ENCODE measurements at places on chromosomes 4 and X.

- no peak for DNase-seq
Measured at GRCh38 chr4:119100655-119101054, 35.0 kb upstream of the MYOZ2 start.

DNA sequence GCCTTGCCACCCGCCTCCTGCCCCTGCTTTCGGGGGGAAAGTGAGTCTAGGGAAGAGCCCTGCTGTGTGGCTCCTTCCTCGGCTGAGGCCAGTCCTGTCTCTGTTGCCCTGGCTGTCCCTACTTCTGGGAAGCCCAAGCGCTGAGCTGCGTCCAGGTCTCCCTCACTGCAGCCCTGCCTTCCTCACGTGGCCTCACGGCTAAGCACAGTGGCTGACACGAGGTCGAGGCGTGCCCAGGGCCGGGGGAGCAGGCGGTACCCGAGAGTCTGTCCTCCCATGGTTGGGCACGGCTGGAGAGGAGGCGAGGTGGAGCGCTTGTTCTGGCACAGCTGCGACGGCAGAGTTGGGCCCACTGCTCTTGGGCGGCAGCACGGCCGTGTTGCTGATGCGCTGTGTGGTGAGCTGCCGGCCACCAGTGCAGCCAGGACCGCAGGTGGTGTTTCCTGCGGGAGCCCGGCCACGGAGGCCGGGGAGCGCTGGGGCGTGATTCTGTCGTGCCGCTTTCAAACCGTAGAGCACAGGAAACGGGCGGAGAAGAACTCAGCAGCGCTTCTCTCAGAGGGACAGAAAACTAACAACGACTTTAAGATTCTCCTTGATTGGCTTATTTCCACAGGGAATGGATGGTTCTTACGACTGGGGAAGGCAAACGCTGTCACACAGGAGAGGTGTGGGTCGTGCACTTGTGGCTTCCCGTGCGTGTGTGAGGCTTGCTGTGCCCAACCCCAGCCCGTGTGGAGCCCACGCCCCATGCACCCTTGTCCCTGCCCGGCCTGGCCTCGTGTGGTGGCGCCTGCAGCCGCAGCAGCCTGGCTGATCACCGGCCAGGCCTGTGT is 21.3 kb downstream of the MAEA start:
- no peak for DNase-seq

- no peak for DNase-seq
Measured at GRCh38 chrX:34585561-34585960, 71.5 kb downstream of the TMEM47 start.

GRCh38 chr4:5024673-5025072 is 5.4 kb upstream of the CYTL1 start:
- DNase-seq = no peak

DNA sequence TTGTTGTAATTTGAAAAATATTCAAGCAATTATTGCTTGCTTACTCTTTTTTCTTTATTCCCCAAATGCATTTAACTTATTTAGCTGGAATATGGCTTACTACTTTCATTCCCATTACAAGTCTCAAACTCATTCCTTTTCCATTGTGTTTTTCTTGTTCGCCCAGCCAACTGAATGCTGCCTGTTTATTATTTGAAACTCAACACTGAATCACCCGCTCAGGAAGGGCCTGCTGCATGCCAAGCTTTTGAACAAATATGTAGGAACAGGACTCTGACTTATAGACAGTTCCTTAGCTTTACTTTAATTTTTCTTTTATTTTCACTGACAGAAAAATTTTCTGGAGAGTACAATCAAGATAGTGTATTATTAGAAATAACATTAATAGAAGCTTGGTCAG is 12.9 kb downstream of the PCDH18 start:
- no peak for DNase-seq

GRCh38 chr4:26020083-26020668 is 106.2 kb downstream of the SMIM20 start:
- no peak for DNase-seq

- DNase-seq = no peak
Measured at GRCh38 chr4:170087163-170087700, 2.5 kb downstream of the AADAT start.

All from activated CD4-positive, alpha-beta T cell treated with anti-CD3 and anti-CD28 coated beads for 24 hours (primary cell).